ENCODE measurements at places on chromosomes 3 and 15.

- DNase-seq: no peak
Measured at GRCh38 chr15:68874788-68875187, 54.1 kb upstream of the ANP32A start.

GRCh38 chr3:65339192-65339740 lies 651.5 kb upstream of the ADAMTS9 start:
- DNase-seq: no peak

DNA sequence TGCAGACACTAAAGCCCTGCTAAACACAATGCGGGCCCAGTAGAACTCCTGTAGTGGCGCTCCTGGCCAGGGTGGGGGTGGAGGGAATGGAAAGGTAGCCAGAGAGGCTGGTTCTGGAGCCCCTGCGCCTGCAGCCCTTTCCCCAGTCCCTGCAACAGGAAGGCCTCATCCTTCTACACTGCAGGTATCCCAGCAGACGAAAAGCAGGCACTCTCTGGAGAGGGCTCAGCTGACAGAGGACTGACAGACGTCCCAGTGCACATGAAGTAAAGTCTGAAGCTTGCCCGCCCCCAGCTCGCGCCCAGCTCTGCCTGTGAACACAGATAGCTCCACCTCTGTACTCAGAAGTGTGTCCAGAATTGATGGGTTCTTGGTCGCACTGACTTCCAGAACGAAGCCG lies 46.0 kb downstream of the NSMCE3 start:
- DNase-seq: no peak

DNA sequence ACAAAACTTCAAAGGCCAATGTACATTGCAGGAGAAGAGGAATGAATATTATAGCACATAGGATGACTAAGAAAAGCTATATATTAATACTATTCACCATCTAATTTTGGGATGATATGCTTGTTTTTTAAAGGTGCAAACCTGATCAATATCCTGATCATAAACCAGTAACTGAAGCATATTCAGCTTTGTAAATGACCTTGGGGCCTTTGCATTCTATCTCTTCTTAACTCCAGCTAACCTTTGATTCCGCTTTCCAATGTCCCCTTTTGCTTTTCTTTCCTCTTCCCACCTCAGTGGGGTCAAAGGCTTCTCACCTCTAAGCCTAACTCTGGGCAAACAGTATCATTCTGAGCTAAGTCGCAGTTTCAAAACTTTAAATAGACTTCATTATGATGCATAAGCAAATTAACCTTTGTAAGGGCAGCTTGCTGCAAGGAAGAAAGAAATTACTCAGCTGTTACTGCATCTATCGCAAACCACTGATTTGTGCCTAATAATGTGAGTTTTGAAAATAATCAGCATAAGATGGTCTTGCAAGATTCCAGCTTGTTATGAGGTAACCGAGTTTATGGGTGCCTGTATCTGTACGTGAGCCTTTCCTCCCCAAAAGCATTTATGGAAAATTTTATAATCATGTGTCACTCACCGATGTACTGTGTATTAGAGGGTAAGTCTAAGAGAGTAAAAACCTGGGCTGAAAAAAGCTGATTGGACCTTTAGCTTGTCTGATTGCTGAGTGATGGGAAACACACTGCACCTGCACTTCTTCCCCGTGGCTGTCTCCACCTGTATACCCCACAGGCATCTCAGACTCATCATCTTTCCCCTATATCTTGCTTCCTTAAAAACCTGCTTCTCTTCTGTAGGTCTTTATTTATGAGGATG lies 116.8 kb downstream of the TPRG1 start:
- no peak for DNase-seq

GRCh38 chr3:172372895-172373294 lies 75.4 kb downstream of the GHSR start:
- DNase-seq: no peak

Measured in stimulated activated CD4-positive, alpha-beta T cell treated with anti-CD3 and anti-CD28 coated beads, Interleukin-4, amount 100 ng/mL, for 4 hours (primary cell).